ENCODE measurements at places on chromosomes 5 and 9.

GRCh38 chr5:135667673-135668072 lies 88.9 kb upstream of the CXCL14 start:
- no peaks in the 10 kb centered on the region for H3K36me3 ChIP-seq
- H3K4me1 ChIP-seq, result no peaks in the 10 kb centered on the region
- H3K4me3 ChIP-seq, result no peak overlapping the region
- no peak overlapping the region for H3K27ac ChIP-seq
- H3K27me3 ChIP-seq, result no peaks in the 10 kb centered on the region
- no peak for DNase-seq

DNA sequence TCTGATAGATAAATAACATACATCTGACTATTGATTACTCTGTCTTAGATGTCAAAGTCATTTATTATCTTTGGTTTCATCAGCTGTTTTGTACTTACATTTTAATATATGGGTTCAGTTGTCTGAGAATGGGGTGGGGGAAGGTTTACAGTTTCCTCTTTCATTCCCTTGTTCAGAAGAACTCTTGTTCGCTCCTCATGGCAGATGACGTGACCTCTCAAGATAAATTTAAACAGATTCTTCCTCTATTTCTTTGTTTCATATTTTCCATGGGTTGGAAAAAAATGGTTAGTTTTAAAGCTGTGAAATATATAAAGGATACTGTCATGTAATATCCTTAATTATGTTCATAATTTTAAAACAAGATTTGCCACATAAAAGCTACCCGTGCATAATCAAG lies 61.4 kb downstream of the TSSK1B start:
- H3K27ac ChIP-seq, result no peak overlapping the region
- H3K27me3 ChIP-seq, result peaks cover 13% of the 10 kb centered on the region
- peaks cover 2% of the 10 kb centered on the region for H3K4me1 ChIP-seq
- no peak overlapping the region for H3K4me3 ChIP-seq
- H3K36me3 ChIP-seq, result no peaks in the 10 kb centered on the region

DNA sequence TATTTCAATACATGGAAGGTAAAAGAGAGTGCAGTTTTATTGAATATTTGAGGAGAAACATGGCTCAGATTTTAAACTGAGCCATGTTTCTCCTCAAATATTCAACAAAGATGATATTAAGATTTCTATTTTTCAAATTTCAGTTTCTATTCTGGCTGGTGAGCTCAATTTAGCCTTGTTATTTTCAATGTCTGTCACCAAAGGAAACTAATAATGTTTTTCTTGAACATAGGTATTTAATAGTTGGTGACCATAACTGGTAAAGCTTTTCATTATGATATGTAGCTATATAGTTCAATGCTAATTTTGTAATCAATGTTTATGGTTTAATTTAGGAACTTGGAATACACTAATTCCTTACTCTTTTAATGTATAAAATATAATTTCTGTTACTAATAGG lies 177.4 kb downstream of the FER start:
- H3K27me3 ChIP-seq, result no peaks in the 10 kb centered on the region
- no peak overlapping the region for H3K27ac ChIP-seq
- no peak for DNase-seq
- no peaks in the 10 kb centered on the region for H3K36me3 ChIP-seq
- no peaks in the 10 kb centered on the region for H3K4me1 ChIP-seq
- H3K4me3 ChIP-seq, result no peak overlapping the region

GRCh38 chr5:117220730-117221129 lies 646.1 kb upstream of the SEMA6A start:
- no peaks in the 10 kb centered on the region for H3K27me3 ChIP-seq
- H3K36me3 ChIP-seq, result no peaks in the 10 kb centered on the region
- no peak overlapping the region for H3K4me3 ChIP-seq
- no peak overlapping the region for H3K27ac ChIP-seq
- DNase-seq, result no peak
- no peaks in the 10 kb centered on the region for H3K4me1 ChIP-seq

DNA sequence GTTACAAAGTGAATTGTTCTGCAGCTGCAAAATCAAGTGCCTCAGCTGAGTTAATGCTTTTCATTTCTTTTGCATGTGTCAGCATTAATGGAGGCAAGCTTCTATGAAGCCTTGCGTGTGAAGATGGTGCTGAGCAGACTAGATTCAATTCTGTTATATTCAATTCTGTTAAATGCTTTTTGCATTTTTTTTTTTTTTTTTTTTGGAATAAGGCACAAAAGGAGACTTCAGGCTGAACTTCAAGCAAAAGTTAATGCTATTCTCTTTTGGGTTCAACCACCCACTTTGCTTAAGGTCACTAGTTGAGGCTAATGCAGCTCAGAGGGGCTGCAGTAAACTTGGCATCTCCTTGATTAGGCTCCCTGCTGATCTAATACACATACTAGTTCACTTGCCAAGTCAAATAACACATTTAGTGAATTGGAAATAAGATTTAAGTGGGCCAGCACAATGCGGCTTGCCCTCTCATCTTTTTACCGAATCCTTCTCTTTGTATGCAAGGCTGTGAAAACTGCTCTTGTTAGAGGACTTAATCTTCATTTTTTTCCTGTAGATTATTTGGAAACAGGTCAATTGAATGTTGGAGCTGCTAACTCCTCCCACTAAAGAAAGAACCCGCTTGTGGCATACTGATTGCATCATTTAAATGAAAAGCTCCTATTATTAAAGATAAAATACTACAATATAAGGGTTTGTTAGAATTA lies 1020.2 kb downstream of the NR2F1-AS1 start:
- H3K36me3 ChIP-seq, result no peaks in the 10 kb centered on the region
- H3K27me3 ChIP-seq, result no peaks in the 10 kb centered on the region
- no peak overlapping the region for H3K27ac ChIP-seq
- no peak for DNase-seq
- H3K4me3 ChIP-seq, result no peak overlapping the region

GRCh38 chr5:147648597-147648996 lies 133.9 kb downstream of the JAKMIP2 start:
- no peaks in the 10 kb centered on the region for H3K27me3 ChIP-seq
- peaks cover 7% of the 10 kb centered on the region for H3K36me3 ChIP-seq
- H3K4me1 ChIP-seq, result no peaks in the 10 kb centered on the region
- DNase-seq, result no peak
- H3K4me3 ChIP-seq, result no peak overlapping the region

GRCh38 chr5:15499528-15500324 lies at the start of gene FBXL7:
TSS of gene FBXL7 (plus strand) at chr5:15500180.
- H3K27ac ChIP-seq, result no peak within 1 kb of the TSS
- no peaks in the 10 kb centered on the region for H3K36me3 ChIP-seq
- no peak within 1 kb of the TSS for H3K4me3 ChIP-seq
- no peak for DNase-seq

DNA sequence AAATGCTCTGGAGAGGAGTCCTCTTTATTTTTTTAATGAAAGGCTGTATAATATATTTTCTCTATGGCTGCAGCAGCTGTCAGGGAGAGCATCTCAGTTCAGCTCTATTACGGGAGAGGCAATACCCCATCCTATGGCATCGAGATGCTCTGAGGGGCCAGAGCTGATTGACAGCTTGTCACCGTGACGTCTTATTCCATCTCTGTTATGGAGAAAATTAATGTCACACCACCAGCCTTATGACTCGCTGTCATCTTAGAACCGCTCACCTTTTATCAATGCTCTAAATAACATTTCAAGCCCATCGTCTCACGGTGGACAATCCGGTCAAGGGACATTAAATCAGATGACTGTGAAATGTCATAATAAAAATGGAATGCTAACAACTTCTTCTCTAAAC lies 273.5 kb downstream of the SLF1 start:
- no peak overlapping the region for H3K4me3 ChIP-seq
- H3K27ac ChIP-seq, result no peak overlapping the region
- H3K27me3 ChIP-seq, result no peaks in the 10 kb centered on the region
- H3K4me1 ChIP-seq, result no peaks in the 10 kb centered on the region

- H3K27ac ChIP-seq, result no peak overlapping the region
- H3K27me3 ChIP-seq, result no peaks in the 10 kb centered on the region
- DNase-seq, result no peak
- H3K36me3 ChIP-seq, result peaks cover 60% of the 10 kb centered on the region
- no peaks in the 10 kb centered on the region for H3K4me1 ChIP-seq
Observed at GRCh38 chr5:151469386-151469785, 22.0 kb downstream of the SLC36A1 start.

GRCh38 chr5:1104327-1105006 lies 7.4 kb downstream of the SLC12A7 start:
- H3K27ac ChIP-seq, result peak overlapping the region; percentile 46
- H3K4me1 ChIP-seq, result peaks cover 60% of the 10 kb centered on the region
- no peaks in the 10 kb centered on the region for H3K36me3 ChIP-seq

DNA sequence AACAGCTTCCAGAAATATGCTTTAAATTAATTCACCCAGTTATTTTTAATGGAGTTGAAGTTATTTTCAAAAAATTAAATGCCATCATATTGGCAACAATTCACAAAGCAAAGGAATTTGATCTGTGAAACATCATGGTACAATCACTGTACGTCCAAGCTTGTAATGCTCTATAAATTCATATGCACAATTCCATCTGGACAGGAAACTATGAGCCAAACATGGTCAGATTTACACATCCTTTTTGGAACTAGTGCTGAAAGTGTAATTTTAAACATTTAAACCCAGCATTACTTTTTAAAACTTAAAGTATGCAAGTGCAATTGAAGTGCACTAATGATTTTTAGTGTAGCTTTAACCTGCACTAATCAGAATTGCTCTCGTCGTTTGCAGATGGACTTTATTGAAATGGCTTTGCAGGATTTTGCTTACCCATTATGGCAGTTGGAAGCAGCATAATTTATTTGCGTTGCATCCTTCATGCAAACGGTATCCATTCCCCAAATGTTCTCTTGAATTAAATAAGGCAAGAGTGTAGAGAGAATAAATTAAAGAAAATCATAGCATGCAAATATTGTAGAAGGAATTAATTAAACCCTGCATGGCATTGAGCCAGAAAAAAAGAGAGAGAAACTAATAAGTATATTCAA lies 21.0 kb upstream of the OR13F1 start:
- H3K4me1 ChIP-seq, result no peaks in the 10 kb centered on the region
- no peaks in the 10 kb centered on the region for H3K36me3 ChIP-seq
- no peaks in the 10 kb centered on the region for H3K27me3 ChIP-seq
- no peak overlapping the region for H3K4me3 ChIP-seq
- no peak overlapping the region for H3K27ac ChIP-seq
- no peak for DNase-seq

- peaks cover 31% of the 10 kb centered on the region for H3K36me3 ChIP-seq
- no peak overlapping the region for H3K27ac ChIP-seq
- no peak overlapping the region for H3K4me3 ChIP-seq
- H3K27me3 ChIP-seq, result no peaks in the 10 kb centered on the region
- DNase-seq, result no peak
- H3K4me1 ChIP-seq, result peaks cover 8% of the 10 kb centered on the region
Observed at GRCh38 chr5:177546258-177546741, 8.1 kb downstream of the FAM193B start.

DNA sequence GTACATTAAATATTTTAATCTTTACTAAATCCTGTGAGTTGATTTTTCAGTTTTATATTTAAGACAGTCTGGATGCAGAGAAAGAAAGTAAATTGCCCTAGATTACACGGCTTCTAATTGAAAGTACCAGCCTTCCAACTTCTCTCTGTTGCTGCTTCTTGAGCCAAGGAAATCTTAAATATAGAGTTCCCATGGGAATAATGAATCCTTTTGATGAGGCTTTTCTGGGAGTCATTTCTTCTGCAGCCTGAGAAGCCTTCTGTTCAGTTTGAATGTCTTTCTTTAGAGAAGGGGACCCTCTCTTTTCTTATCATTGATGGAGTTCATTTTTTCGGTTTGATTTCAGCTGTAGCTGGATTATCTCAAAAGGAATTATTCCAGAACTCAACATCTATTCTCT lies 317.3 kb upstream of the PTPRD start:
- no peak overlapping the region for H3K27ac ChIP-seq
- H3K27me3 ChIP-seq, result no peaks in the 10 kb centered on the region
- H3K36me3 ChIP-seq, result no peaks in the 10 kb centered on the region
- H3K4me1 ChIP-seq, result no peaks in the 10 kb centered on the region
- no peak overlapping the region for H3K4me3 ChIP-seq

DNA sequence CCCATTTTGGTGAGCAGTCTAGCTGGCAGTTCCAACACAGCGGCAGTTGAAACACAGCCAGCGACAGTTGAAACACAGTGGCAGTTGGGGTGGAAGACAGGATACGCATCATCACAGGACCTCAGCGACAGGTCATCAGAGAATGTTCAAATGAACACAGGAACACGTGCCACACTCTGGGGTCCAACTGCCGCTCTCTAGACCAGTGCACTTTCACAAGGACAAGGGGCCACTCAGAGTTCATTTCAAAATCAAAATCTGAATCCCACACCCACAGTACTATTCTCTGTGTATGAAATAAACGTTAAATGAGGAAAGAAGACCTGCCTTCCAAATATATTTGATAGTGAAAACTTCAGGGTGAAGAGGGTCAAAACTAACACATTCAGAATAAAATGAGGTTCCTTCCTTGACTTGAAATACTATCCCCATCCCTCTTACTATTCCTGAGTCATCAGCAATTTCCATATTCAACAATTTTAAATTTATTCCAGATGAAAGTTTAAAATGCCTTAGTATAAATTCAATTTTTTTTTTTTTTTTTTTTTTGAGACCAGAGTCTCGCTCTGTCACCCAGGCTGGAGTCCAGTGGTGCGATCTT lies 53.0 kb upstream of the SIMC1 start:
- no peaks in the 10 kb centered on the region for H3K36me3 ChIP-seq
- no peak overlapping the region for H3K27ac ChIP-seq
- H3K27me3 ChIP-seq, result peaks cover 2% of the 10 kb centered on the region
- H3K4me1 ChIP-seq, result no peaks in the 10 kb centered on the region
- DNase-seq, result no peak

- no peak for DNase-seq
- no peaks in the 10 kb centered on the region for H3K27me3 ChIP-seq
- no peak overlapping the region for H3K27ac ChIP-seq
- H3K4me3 ChIP-seq, result no peak overlapping the region
- peaks cover 13% of the 10 kb centered on the region for H3K4me1 ChIP-seq
Observed at GRCh38 chr5:83095957-83096539, 18.7 kb downstream of the XRCC4 start.

DNA sequence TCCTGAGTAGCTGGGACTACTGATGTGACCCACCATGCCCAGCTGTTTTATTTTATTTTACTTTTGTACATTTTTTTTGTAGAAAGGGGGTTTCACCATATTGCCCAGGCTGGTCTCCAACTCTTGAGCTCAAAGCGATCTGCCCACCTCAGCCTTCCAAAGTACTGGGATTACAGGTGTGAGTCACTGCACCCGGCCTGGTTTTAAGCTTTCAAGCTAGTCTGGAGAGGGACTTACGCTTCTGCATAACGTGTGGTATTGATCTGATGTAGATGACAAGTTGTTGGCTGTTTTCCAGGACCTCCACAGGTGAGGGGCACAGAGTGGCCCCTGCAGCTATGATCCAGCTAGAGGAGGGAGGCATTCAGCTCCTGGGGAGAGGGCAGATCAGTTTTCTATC lies 6.8 kb upstream of the CCL21 start:
- H3K27ac ChIP-seq, result no peak overlapping the region
- H3K4me1 ChIP-seq, result no peaks in the 10 kb centered on the region
- H3K4me3 ChIP-seq, result no peak overlapping the region
- peaks cover 27% of the 10 kb centered on the region for H3K27me3 ChIP-seq

DNA sequence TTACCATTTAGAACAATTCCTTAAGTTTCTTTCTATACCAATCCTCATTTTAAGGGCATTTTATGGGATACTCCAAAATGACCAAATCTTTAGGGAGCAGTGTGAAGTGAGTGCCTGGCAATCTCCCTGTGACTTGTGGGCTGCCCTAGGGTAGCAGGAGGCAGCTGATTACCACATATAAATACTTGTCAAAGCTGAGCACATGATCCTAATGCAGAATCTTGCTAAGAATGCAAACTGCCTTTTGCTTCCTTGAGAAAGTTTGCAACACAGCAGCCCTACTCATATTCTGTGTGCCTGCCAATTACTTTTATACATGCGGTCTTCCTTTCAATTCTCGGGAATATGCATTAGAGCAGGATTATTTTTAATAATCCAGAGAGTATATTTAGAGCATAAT lies 18.2 kb upstream of the NREP start:
- no peak overlapping the region for H3K4me3 ChIP-seq
- peaks cover 13% of the 10 kb centered on the region for H3K27me3 ChIP-seq
- no peaks in the 10 kb centered on the region for H3K4me1 ChIP-seq
